SHP77 treated with DMSO at 0.1 percent for 48 hours (cell line): ENCODE measurements at places on chromosomes 7 and 10.

GRCh38 chr10:99850021-99850766 lies 67.8 kb downstream of the ABCC2 start:
- DNase-seq = no peak

GRCh38 chr7:100684534-100685042 lies 9.5 kb downstream of the GIGYF1 start:
- DNase-seq = no peak

- peak; percentile 7 for DNase-seq
These were observed 20.3 kb upstream of the HECTD2 start for GRCh38 chr10:91389636-91390512.

DNA sequence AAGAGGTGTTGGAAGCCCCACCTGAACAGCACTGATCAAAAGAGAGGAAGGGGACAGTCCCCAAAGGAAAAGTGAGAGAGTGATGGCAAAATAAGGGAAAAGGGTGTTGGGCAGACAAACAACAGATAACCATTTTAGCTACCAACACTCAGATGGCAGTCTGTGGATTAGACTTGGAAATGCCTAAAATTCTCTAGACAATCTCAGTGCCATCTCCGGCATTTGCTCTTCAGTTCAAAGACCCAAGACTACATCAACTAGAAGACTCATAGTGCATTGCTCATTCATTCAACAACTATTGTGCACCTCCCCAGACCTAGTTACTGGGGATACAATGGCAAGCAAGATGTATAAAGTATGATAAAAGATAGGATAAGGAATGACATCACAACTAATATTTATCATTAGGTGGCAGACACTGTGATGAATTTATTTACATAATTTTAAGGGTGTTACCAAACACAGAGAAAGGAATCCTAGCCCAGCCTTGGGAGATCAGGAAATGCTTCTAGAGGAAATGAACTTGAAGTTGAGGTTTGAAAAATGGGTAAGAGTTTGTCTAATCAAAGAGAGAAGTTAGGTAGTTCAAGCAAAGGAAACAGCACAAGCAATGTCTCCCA lies 109.3 kb upstream of the ARID5B start:
- no peak for DNase-seq

GRCh38 chr10:76759681-76760080 lies 877.9 kb downstream of the KCNMA1 start:
- no peak for DNase-seq

DNA sequence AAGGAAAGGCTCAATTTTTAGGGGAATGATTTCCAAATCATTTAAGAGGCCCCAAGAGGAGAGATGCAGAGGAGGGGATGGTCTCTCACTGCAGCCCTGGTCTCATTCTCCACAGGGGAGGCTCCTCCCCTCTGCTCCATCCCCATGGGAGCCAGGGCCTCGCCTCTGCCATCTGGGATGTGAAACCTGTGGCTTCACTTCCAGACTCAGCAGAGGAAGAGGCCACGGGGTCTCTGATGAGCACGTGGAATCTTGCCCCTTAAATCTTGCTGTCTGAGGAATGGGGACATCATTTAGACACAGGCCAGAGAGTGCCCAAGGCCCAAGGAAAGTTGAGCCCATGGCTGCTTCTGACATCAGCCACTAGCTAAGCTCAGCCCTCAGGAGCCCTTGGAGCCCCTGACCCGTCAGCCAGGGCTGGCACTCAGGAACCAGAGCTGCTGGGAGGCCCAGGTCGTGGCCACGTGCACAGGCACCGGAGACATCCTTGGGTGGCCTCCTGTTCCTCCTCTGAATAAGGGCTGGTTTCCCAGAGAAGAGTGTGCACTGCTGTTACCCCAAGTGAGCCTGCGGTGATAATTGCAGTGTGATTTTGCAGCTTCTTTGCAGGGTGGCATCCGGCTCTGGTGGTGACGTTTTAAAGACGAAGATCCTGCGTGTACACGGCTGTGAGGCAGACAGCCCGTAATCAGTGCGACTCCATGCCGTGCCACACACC lies 50.5 kb downstream of the VIPR2 start:
- DNase-seq = no peak

DNA sequence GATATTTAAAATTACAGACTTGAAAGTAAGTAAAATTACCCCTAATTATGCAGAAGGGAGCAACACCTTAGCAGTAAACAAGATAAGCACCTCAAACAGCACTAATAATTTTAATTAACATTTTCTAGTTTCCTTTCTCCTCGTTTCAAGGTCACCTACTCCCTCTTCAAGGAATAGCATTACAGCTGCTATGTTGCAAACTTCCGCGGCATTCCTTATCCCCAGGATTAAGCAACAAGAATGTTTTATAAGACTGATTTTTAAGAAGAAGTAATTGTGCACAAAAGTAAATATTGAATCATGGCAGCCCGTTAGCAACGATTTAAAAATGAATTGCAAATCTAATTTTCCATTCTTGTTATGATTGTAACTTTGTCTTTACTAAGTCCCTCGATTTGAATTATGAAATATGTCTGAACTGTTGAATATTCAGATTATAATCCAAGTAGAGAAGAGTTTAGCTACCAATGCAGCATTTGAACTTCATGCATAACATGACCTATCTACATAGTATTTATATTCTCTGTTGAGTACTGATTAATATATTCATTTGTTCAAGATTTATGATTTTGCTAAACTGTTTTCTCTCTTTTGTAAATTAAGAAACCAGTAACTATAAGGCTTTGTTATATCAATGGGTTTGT lies 593.5 kb upstream of the MGMT start:
- no peak for DNase-seq

GRCh38 chr10:124716369-124716768 lies 27.8 kb downstream of the FAM53B start:
- no peak for DNase-seq

- no peak for DNase-seq
These were observed 2.1 kb downstream of the KIF5B start for GRCh38 chr10:32054094-32054493.

DNA sequence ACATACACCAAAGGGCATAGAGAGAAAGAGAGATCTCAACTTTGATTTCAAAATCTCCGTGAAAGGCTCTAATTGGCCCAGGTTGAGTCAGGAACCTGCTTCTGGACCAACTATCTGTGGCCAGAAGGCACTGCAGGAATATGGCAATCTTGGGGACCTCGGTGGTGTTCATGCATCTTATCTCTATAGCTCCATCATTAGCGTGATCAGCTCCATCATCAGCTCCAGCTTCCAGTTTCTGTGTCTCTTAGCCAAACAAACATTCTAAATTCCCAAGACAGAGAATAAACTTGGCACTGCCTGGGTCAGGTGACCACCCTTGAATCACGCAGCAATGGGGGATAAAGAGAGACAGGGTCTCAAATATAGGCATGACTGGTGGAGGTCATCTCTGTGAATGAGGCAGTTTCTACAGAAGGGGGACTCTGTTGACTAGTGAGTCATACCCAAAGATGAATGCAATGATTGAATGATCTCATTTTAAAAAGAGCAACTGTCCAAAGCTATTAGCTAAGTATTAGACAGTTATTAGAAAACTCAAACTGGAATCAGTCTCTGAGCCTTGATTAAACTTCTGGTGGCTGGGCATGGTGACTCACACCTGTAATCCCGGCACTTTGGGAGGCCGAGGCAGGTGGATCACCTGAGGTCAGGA lies 5.4 kb upstream of the NRF1 start:
- DNase-seq = no peak
